Globus pallidus (tissue), 1 donor: ENCODE measurements at places on chromosomes 2 and 18.

DNA sequence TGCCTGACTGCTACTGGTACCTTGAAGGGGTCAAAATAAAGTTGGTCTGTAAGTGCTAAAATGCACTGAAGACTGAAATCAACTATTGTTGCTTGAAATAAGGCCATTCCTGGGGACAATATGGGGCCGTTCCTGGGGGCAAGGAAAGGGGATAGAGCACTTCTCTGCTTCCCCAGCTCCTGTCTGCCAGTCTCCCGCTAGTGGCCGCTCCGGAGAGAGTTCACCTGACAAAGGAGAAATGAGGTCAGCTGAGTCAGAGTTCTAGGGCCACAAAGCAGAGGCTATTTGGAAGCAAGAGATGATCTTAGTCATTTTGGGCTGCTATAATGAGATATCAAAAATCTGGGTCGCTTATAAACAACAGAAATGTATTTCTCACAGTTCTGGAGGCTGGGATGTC, 345.9 kb downstream of the TSN start:
- no peak for DNase-seq

GRCh38 chr2:29262681-29263260, 147.6 kb downstream of the CLIP4 start:
- no peak for DNase-seq

DNA sequence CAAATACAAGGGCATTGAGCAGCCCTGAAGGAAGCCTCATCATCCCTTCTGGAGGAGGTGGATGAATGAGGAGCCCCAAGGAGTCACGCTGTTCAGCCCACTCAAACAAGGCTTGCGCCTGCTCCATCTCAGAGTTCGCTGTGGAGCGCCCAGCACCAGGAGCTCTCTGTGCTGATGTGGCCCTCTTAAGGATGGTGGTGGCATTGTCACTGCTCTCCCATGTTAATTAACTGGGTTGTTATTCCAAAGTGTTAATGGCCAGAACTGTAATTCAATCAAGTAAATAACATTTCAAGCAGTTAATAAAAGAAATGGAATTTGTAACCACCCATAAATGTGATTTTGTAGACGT, 726.0 kb upstream of the RAB6C start:
- no peak for DNase-seq

DNA sequence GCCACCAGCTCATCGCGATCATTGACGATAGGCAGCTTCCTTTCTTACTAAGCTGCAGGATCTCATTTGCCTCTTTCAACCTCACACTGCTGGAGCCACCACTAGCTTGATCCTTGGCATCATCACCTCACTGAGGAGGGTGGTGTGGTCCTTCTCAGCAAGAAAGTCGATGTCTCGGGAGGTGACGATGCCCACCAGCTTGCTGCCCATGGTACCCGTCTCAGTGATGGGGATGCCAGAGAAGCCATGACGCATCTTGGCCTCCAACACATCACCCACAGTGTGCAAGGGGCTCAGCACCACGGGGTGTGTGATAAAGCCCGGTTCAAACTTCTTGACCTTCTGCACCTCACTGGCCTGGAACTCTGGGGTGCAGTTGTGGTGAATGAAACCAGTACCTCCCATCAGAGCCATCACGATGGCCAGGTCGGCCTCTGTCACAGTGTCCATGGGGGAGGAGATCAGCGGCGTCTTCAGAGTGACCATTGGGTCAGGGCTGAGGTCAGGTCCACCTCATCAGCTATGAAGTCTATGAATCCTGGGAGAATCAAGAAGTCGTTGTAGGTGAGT, 22.5 kb downstream of the CFLAR start:
- no peak for DNase-seq

DNA sequence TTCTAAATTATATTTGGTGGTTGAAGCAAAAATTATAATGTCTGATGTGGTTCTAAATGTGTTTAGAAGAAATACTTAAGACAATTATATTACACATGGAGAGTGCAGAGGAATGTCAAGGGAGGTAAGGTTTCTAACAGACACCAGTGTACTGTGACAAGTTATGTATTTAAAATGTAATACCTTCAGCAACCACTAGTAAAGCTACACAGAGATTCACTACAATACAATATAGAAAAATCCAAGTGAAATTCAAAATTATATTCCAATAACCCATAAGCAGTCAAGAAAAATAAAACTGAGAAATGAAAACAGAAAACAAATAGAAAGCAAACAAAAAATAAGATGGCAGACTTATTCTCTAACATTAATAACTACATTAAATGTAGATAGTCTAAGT, 249.5 kb upstream of the KLHL14 start:
- DNase-seq, result no peak

DNA sequence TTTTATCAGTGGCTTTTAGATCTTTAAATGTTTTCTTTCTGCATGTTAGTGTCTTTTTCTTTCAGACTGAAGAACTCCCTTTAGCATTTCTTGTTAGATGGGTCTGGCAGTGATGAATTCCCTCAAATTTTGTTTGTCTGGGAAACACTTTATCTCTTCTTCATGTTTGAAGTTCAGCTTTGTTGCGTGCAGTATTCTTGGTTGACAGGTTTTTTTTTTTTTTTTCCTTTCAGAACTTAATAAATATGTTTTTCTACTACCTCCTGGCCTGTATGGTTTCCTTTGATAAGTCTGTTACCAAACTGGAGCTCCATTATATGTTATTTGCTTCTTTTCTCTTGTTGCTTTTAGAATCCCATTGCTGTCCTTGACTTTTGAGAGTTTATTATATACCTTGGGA, 89.8 kb upstream of the ACKR3 start:
- DNase-seq, result no peak

- DNase-seq, result no peak
Measured at GRCh38 chr2:211407076-211407475, 850.7 kb downstream of the CPS1 start.

GRCh38 chr2:105647731-105648130, 97.0 kb upstream of the NCK2 start:
- no peak for DNase-seq

DNA sequence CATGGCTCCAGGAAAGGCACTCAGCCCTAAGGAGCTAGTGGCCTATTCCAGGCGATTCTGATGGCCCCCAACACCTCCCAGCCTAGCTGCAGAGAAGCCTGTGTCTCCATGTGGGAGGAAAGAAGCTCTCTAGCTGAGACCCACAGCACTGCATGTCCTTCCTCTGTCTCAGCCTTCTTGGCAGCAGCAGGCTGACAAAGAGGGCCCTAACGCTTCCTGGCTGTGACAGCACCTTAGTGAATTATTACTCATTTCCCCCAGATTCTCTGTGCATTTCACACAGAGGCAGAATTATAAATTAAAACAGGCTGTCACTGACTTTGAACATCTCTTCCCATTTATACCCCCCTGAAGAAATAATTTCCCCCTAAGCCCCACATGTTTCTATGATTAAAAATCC, 206.8 kb downstream of the CLIP4 start:
- DNase-seq, result no peak

DNA sequence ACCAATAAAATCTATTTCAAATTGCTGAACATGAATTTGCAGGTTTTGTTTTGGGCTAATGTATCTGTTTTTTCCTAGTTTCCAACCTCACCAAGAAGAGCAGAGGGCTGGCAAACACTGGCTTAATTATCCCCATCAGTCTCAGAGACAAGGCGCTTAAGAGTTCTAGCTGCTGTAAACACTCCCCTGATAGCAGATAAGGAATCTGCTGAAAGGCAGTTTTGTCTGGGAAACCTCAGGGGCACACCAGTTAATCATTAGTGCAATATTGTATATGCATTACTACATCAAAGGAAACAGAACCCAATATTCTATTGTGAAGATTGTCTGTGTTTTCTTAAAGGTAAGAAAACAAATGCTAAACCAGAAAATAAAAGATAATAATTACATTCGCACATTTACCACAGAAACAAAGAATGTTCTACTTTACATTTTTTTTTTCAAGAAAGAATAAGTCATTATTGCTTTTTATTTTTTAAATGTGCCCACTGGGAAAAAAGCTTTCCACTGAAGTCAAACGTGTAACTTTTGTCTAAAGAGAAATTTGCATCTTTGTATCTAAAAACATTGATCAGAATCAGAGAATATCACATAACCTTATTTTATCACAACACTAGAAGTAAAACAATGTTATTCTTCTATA, 179.1 kb downstream of the ERBB4 start:
- DNase-seq, result peak; percentile 67

- DNase-seq, result no peak
Measured at GRCh38 chr2:142687075-142687474, 190.4 kb upstream of the KYNU start.

DNA sequence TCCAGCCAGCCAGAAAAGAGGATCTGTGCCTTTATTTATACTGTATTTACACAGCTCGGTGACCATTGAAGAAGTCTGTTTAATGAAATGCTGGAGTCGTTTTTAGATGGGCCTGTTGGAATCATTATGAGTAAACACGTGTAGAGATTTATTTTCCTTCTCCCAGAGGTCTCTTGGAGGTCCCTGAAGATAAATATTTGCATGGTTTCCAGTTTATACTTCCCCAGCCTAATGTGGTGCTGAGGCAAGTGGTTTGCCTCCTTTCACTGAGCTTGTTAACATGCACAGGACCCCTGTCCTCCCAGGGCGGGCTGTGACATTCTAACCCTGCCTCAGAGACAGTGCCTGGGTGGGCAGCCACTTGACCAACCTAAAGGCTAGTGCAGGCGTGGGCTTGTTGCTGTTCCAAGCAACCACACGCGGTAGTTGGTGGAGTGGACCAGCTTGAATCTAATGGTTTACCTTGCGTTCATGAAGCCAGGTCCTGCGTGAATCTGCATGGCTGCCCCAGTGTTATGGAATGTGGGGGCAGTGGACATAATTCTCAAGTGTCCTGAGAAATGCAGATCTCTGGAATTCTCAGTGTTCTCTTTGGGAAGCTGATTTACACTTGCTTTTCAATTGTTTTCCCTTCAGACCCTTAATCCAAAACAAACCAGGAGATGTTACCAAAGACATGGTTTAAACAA, 130.2 kb upstream of the DLX2 start:
- DNase-seq, result no peak

DNA sequence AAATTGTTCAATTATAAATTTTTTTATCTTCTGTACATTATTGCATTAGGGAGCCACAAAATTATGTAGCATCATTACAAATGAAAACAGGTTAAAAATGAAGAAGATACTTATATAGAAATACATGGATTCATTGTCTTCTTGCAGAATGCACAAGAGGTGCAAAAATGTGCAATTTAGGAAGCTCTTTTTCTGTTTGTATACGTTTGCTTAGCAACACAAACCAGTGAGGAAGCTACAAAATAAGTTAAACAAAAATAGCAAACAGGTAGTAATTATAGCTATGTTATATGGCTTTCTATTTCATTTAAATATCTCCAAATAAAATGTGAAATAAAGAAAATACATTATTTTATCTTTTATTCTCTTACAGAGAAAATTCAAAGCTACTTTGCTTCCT, 177.6 kb upstream of the SESTD1 start:
- no peak for DNase-seq

- DNase-seq, result no peak
Measured at GRCh38 chr2:111691164-111691875, 192.7 kb downstream of the ANAPC1 start.

DNA sequence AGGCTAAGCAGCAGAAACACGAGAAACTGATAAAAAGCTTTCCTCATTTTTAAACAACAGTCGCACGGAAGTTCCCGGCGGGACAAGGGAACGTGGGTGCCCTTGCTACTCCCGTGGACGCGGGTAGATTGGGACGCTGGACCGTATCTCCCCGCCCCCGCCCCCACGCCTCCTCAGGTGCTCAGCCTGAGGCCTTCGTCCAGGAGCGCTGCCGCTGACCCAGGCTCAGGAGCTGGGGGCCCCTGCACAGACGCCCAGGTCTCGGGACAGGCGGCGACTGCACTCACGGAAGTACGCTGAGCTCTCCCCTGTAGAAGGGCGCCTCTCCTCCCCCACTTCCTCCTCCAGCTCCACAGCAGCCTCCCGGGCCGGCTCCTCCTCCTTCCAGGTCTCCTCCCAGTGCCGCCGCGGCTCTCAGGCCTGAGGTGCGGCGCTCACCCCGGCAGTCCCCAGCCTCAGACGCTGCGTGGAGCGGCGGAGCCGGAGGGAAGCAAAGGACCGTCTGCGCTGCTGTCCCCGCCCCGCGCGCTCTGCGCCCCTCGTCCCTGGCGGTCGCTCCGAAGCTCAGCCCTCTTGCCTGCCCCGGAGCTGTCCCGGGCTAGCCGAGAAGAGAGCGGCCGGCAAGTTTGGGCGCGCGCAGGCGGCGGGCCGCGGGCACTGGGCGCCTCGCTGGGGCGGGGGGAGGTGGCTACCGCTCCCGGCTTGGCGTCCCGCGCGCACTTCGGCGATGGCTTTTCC, at the start of gene ITGAV:
ITGAV (plus strand) TSS at position 445 of the 738 bp plus-strand sequence; CDS start at position 728, 283 bp downstream.
- DNase-seq, result peak; percentile 84

- no peak for DNase-seq
Measured at GRCh38 chr2:49240608-49241007, 86.3 kb upstream of the FSHR start.

DNA sequence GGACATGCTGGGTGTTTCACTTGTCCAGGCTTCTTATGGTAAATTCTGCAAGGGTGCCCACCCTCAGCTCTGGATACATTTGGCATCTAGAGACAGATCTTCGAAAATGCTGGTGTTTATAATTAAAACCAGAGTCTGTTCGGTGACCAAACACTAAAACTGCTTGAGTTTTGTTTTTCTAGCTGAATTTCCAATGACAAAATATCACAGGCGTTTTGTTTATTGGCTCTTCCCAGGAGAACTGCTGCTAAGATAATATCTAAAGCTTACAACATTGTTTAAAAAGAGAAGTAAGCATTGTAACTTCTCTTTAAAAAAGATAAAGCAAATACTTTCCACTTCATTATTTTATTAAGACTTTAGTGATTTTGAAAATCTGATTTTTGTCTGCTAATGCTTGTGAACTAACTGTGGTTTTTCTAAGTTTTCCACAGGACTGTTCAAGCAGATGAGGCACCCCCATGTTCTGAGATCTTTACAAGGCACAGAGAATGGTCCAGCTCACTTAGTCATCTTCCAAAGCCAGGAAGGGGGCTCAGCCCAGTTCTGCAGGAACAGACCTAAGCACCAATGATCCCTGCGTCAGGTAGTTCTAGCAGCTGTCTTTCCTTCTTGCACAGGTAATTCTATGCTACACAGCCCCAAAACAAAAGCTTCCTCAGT, 94.8 kb upstream of the LTBP1 start:
- no peak for DNase-seq

DNA sequence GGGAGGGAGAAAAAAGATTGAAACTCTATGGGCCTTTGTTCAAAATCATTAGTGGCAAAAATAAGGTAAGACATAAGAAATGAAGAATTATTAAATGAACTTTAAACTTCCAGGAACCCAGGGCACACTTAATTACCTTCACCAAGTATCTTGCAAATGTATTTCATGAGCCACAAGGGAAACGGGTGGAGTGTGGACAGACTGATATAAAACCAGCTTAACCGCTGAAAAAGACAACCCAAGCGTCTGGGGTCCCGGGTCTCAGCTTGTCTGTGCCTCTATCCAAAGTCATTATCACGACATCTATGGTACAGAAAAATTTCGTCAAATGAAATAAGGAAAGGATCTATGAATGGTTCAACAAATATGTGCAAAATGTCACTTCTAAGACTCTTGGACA, 13.9 kb upstream of the MBOAT2 start:
- DNase-seq, result no peak
